D721Med (cell line): ENCODE measurements at places on chromosomes 7 and 10.

- DNase-seq: no peak
Measured at GRCh38 chr7:133763076-133763640, 364.0 kb upstream of the LRGUK start.

GRCh38 chr7:111953611-111954010 lies 252.6 kb downstream of the DOCK4 start:
- DNase-seq: no peak

- no peak for DNase-seq
Measured at GRCh38 chr10:85645053-85645452, 721.5 kb downstream of the GRID1 start.

GRCh38 chr10:75034131-75034512 lies 77.3 kb upstream of the SAMD8 start:
- no peak for DNase-seq

GRCh38 chr10:19097151-19097550 lies 48.5 kb downstream of the MALRD1 start:
- no peak for DNase-seq

GRCh38 chr10:133365461-133366129 lies 7.6 kb downstream of the ECHS1 start:
- DNase-seq: no peak

DNA sequence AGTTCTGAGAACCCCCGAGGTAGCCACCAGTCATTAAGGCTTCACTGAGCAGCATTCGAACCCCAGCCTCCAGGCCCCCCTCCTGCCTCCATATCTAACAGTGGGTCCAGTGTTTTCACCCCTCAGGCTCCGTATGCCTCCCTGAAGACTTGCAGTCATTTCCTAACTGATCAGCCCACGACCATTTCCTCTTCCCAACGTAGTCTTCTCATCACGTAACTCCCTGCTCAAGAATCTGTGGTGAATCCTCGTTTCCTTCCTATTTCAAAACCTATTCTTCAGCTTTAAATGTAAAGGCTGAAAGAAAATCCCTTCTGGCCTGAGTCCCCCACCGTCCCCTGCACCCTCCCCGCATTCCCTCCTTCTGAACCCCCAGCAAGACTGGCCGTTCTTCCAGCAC lies 21.1 kb downstream of the FRMD4A start:
- no peak for DNase-seq

DNA sequence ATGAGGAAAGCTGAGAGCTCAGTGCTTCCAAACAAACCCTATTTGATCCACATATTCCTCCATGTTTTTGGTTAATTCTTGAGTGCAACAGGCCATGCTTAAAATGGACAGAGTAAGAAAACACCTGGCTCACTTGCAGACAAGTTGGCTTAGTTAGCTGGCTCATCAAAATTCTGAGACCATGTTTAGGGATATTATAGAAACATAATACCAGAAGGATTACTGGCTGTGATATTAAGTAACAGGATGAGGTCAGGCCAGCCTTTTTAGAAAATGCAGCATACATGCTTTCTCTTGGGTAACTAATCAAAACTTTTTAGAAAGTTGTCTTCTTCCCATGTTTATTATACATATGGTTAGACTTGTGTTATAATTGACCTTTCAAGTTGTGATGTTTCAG lies 867.2 kb upstream of the LRRTM3 start:
- DNase-seq: no peak

DNA sequence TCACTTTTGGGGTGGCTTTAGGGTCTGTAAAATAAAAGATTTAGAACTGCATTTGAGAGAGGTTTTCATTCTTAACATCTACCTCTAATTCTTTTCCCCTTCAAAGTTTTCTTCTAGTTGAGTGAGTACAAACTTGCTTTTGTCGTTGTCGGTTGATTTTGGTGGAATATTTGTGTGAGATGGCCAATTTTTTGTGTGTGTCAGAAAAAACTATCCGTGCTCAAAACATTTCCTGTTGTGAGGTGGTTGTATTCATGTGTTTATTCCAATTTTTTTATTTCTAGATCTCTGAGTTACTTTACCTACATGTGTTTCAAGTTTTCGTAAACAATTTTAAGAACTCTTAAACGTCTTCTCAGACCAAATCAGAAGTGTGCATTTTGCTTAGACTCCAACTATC lies 1.6 kb downstream of the AHR start:
- no peak for DNase-seq

- no peak for DNase-seq
Measured at GRCh38 chr7:55498770-55499169, 73.5 kb downstream of the VOPP1 start.

DNA sequence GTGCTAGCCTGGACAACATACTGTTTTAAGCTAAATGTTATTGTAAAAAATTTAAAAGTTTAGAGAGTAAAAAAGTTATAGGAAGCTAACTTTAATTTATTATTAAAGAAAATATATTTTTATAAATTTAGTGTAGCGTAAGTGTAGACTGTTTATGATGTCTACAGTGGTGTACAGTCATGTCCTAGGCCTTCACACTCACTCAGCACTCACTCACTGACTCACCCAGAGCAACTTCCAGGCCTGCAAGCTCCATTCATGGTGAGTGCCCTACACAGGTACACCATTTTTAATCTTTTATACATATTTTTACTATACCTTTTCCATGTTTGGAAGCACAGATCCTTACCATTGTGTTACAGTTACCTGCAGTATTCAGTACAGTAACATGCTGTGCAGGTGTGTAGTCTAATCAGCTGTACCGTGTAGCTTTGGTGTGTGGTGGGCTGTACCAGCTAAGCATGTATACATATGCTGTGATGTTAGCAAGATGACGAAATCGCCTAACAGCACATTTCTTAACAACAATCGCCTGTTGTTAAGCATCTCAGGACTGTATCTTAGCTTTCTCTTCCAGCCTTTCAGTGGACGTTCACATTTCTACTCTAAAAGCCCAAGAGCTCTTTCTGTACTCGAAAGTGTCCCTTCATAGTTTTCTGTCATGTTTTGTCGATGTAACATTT lies 12.5 kb downstream of the RNF32 start:
- DNase-seq: no peak

GRCh38 chr7:138465046-138465445 lies 5.0 kb downstream of the TRIM24 start:
- DNase-seq: no peak

DNA sequence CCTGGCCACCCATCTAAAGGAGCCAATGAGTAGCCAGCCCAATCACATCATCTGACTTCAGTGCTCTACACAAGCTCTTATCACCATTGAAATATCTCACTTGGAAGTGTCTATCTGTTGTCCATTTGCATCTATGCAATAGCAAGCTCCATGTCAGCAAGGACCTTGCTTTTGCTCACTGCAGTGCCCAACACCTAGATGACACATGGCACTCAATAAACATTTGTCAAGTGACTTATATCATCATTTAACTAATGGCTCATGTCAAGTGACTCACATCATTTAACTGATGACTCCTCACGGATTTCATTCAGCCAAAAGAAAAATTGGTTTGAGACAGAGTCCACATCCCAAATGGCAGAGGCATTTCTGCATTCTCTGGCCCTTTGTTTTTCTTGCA lies 92.9 kb upstream of the ADAM12 start:
- DNase-seq: no peak
